ENCODE measurements at places on chromosomes 7 and 10.

GRCh38 chr7:87336136-87336535 is 9.3 kb upstream of the CROT start:
- no peak for DNase-seq

- DNase-seq, result no peak
Observed at GRCh38 chr10:43350156-43350555, 21.3 kb upstream of the FXYD4 start.

GRCh38 chr7:50734246-50734645 is 48.5 kb downstream of the GRB10 start:
- no peak for DNase-seq

- no peak for DNase-seq
Observed at GRCh38 chr10:3727268-3727667, 57.7 kb downstream of the KLF6 start.

DNA sequence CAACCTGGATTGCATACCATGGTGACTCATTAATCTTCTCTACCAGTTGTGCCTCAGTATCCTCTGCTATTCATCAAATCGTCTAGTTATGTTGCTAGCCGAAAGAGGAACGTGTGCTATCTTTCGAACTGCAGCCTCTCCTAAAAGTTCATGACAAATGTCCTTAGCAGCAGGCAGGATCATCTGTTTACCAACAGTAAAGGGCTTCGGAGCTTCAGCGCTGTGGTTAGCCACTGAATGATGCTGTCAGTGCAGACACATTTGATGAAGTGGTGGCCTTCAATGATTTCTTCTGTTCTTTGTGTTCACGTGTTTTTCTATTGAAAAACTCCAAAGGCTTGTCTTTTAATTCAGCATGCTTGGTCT is 68.8 kb downstream of the CSTF2T start:
- no peak for DNase-seq

DNA sequence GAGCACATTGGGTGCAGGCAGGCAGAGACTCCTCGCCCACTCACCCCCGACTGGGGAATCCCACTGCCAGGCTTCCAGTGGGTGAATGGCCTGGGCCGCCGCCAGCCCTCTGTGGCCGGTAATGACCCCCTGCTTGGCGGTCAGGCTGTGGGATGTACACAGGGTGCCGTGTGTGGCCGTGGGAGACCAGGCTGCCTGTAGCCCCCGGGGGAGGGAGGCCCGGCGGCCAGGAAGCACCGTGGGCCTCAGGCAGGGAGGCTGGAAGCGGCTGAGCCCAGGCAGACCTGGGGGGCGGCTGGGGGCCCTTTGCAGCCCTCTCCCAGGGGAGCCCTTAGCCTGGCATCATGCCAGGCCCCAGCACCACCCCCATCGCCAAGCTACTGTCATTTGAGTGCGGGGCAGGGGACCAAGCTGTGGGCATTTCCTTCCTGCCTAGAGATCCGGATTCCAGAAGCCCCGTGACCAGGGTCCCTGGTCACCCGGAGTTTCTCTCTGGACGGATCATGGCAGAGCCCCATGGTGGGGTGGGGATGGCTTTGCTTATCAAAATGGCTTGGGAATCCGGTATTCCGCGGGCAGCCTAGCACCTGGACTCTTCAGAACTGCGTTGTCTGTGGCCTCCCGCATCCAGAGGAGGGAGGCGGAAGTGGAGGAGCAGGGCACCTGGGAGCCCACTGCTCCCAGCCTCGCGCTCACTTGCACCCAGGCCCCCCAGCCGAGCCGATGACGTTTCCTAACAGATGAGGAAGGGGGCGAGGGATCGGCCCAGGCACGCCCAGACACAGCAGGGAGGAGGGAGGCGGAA is 1.1 kb downstream of the TTYH3 start:
- no peak for DNase-seq

- DNase-seq, result no peak
Observed at GRCh38 chr7:110870926-110871325, 220.0 kb upstream of the LRRN3 start.

DNA sequence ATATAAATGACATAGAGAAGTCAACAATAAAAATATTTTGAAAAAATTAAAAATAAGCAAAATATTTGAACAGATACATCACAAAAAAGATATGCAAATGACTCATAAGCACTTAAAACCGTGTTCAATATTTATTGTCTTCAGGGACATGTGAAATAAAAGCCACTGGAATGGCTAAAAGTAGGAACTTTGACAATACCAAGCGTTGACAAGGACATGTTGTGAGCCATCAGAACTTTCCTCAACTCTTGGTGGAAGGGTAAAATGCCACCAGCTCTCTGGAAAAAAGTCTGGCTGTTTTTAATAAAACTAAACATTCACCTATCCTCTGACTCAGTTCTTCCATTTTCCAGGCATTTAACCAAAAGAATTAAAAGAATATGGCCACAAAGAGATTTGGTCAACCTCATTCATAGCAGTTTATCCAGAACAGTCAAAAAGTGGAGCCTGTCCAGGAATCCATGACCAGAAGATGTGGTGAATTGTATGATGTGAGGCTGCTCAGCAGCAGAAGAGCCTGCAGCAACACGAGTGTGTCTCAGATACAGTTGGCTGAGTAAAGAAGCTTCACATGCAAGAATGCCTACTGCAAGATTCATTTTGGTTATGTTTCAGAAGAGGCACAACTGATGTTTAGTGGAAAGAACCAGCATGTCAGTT is 7.1 kb upstream of the KLF6 start:
- no peak for DNase-seq

Data from NCI-H1436 treated with DMSO at 0.1 percent for 48 hours (cell line).